ENCODE measurements at places on chromosomes 5 and 9.

GRCh38 chr5:127302509-127302908, 11.9 kb downstream of the MEGF10 start:
- no peak for DNase-seq

DNA sequence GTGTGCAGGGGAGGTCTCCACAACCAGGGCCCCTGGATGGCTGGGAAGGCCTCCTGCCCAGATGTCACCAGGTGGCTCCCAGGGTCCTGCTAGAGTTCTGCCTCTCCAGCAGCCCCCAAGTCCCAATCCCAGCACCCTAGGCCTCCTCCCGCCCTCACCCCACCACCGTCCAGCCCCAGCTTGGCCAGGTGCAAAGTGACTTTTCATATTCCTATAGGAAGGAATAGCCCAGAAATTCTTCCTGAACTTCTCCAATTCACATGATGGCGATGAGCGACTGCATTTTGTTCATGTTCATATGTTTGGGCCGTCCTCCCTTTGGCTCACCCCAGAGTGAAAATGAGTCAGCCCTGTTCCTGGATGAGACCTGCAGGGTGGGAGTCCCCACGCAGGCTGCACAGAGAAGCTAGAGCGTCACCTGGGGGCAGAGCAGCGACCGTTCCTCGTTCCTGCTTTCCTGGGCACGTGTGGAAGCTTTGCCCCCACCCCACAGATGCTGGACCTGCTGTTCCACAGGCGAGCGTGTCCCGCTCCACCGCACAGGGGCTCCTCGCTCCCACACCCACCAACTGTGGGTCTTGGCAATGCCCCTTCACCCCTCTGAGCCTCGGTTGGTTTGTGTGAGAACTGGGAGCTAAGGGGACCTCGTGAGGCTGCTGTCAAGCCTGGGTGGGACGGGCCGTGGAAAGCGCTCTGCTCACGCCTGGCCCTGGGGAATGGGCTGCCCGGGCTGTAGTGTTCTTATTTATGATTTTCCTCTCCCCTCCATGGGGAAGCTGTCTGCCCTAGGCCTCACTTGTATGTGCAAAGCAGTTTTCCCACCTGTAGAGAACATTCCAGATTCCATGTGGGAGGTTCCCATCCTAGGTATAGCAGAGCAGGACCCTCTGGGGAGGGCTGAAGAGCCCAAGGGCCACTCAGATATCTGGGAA, 6.9 kb downstream of the MRPS2 start:
- DNase-seq, result peak; percentile 7

GRCh38 chr5:60960591-60960990, 15.6 kb downstream of the NDUFAF2 start:
- DNase-seq, result no peak

- no peak for DNase-seq
Measured at GRCh38 chr9:132078699-132079356, 839 bp downstream of the MED27 start.

GRCh38 chr5:29017501-29017900, 1979.1 kb upstream of the CDH9 start:
- DNase-seq, result no peak

DNA sequence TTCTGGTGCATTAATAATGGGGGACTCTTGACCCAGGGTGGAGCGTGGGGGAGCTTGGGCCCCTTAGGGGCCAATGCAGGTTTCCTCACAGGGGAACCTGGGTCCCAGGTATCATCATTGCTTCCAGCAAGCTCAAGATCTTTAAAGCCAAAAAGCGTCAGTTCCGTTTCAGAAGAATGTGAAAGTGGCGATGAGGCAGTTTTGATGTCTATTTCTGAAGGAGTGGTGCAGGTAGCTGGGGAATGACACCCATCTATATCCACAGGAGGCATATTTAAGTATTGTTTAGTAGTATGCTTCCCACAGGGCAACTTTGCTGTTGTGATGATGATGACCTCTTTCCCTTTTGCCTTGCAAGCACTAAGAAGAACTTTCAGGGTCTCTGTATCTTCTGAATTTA, 10.8 kb downstream of the ANKRD34B start:
- no peak for DNase-seq

- DNase-seq, result no peak
Measured at GRCh38 chr9:84711936-84712335, 42.4 kb downstream of the NTRK2 start.

DNA sequence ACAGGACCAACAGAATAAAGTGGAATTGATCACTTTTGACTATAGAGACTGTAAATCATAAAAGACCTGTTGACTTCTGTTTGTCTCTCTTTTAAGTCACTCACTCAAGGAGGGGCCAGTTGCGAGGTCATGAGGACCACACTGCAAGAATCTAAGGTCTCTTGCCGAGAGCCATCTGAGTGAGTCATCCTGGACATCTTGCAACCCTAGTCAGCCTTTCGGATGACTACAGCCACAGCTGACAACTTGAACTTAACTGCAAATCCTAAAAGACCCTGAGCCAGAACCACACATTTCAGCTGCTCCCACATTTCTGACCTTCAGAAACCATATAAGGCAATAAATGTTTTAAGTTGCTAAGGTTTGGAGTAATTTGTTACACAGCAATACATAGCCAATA, 129.7 kb upstream of the RAD23B start:
- no peak for DNase-seq

- DNase-seq, result no peak
Measured at GRCh38 chr9:27437652-27438373, 86.3 kb upstream of the IFNK start.

- peak; percentile 5 for DNase-seq
Measured at GRCh38 chr9:127173063-127173462, 50.6 kb upstream of the ANGPTL2 start.

DNA sequence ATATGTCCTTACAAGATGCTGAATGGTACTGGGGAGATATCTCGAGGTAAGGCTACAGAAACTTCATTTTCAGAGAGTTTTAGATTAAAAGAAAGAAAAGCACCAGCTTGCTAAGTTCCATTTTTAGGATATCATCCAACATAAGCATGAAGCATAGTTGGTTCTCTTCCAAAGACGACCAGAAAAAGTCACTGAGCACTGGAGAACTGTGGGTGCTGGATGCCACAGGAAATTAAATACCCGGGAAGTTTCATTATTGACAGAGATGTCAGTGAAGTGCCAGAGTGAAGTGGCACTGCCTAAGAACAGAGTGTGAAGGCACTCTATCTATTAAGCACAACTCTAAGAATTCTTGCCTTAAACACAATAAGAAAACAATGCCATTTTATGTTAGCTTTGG, 76.8 kb downstream of the PIK3R1 start:
- DNase-seq, result no peak

DNA sequence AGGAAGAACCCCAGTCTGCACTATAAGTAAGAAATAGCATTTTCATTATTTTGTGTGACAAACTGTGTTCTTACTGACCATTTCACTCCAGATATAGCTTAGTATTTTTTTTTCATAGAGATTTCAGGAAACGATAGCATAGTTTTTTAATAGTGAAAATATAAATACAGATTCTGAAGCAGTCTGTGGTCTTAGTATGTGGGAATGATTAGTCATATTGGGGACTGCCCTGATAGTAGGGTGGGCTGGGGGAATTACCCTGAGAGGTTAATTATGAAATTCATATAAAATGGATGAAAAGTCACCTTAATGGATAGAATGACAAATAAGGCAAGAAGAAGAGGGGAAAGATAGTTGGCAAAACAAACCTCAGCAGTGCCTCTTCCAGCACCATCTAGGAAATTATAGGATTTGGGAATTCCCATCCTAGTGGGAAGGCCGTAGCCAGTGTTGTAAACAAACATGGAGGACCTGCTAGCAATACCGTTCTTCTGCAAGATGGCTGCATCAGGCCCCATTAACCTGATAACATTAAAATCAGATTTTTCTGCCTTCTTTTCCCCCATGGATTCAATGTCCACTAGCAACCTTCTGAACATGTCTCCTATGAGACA, 23.7 kb upstream of the NR3C1 start:
- no peak for DNase-seq

GRCh38 chr5:71743155-71743554, 24.1 kb downstream of the CARTPT start:
- DNase-seq, result no peak

DNA sequence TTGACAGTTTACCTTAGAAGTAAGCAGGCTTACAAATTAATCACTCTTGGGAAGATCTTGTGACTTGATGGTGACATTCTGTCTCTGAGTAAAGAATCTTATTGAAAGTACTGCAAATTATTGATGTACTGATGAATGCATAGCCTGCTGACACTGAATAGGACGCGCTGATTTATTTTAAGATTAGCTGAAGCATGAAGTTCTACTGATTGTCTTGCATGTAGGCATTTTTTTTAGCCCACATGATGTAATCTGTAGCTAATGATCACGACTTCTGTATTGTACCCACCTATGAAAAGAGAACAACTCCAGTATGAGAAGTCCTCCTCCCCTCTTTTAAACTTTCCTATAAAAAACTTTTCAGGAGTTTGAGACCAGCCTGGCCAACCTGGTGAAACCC, 28.3 kb upstream of the SPIN1 start:
- DNase-seq, result no peak

- DNase-seq, result no peak
Measured at GRCh38 chr5:56158331-56158960, 74.7 kb downstream of the ANKRD55 start.

DNA sequence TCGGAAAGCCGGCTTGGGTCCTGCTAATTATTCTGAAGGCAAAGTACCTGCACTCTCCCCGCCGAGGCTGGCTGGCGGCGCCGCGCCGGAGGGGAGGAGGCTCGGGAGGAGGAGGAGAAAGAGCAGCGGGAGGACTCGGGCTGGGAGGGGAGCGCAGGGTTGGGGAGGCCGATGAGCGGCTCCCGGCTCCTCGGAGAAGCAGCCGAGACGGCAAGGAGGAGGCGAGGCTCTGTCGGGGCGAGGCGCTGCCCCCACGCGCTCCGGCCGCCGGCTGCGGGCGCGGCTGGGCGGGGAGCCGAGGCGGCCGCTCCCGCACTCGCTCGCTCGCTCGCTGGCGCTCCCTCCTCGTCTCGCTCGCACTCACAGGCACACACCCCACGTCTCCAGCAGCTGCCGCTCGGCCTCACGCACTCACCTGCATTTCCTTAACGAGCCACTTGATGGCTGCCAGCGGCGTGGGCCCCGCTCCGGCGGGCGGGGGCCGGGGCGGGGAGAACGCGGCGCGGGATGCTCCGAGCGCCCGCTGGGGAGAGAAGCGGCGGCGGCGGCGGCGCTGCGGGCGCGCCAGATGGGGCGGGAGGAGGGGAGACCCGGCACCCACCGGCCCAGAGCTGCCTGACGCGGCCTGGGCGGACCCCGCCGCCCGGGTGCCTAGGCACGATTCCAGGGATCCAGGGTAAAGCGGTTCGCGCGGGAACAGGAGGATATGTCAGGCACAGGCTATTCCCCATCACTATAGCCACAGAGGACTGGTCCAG, at the start of gene PTPRD:
TSS of gene PTPRD (minus strand) at position 362 of the 758 bp plus-strand sequence.
- peak; percentile 79 for DNase-seq

DNA sequence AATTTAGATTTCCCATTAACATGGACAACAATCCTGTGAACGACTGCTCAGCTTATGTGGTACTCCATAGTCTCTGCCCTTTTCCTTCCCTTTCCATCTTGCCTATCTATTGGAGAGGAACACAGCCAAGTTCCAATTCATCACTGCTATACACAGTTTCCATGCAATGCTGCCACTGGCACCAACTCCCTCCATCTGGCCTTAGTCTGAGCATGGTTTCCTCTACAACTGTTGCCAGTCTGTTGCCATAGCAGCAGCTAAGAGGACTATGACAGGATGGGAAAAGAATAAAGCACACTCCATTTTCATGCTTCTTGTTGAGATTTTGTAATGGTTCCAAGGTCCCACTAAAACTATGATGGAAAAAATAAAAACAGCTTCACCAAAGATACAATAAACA, 189.0 kb downstream of the HCN1 start:
- DNase-seq, result no peak

GRCh38 chr9:111349766-111350165, 19.7 kb upstream of the OR2K2 start:
- no peak for DNase-seq

DNA sequence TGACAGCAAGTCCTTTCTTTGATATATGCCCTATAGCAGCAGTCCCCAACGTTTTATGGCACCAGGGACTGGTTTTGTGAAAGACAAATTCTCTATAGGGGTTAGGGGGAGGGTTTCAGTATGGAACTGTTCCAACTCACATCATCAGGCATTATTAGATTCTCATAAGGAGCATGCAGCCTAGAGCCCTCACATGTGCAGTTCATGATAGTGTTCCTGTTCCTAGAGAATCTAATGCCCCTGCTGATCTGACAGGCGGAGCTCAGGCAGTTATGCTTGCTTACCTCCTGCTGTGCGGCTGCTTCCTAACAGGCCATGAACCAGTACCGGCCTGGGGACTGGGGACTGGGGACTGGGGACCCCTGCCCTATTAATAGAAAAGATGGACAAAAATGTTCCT, 2.7 kb upstream of the RAPGEF6 start:
- peak; percentile 22 for DNase-seq

DNA sequence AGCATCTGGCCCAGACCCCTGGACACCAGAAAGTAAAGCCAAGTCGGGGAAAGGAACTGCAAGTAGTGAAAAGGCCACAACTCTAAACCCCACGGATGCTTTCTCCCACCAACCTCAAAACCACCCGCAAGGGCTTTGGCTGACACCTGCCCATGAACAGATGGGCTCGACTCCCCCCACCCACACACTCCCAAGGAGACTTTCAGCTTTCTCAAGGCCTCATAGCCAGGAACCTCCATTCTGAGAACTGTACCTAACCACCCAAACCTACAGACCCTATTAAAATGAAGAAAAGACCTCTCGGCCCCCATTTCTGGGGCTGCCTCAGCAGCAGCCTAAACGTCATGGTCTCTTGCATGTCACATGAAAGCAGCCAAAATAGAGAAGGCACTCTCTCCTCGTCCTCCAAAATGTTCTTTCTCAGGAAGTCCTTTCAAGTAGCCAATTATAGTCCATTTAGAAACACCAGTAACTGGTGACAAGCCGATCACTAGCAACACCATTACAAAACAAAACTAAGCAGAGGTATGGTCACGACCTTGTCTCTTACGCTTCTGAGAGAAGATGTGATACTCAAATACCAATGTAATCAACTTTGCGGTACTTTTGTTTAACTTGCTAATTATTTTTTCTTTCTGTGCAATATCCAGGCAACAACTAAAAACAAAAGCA, 2.9 kb downstream of the B4GALT1 start:
- no peak for DNase-seq

- DNase-seq, result no peak
Measured at GRCh38 chr5:44495280-44495679, 106.1 kb upstream of the FGF10 start.

- DNase-seq, result no peak
Measured at GRCh38 chr9:96781552-96781951, 3.7 kb upstream of the ZNF510 start.

GRCh38 chr9:123064716-123065115, 31.2 kb downstream of the GPR21 start:
- DNase-seq, result no peak

DNA sequence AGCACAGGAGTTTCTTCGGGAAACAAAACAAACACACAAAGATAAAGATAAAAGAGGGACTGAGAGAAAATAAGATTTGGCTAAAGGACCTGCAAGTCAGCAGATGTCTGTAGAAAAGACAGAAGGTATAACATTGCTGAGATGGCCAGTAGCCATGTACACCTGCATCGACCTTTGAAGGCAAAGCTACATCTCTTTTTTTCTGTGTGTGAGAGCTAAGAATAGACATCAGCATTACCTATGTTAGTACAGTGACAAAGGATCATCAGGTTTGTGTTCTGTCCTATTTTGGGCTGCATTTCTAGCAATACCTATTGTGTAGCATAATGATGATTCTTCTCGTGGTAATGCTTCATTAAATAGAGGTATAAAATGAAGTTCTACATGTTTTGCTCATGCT, 64.9 kb downstream of the KDM4C start:
- DNase-seq, result no peak

- DNase-seq, result no peak
Measured at GRCh38 chr9:116009420-116009819, 144.2 kb upstream of the PAPPA start.
